ENCODE measurements at places on chromosomes 11 and 22. TPM values are rescaled to one million over a fixed set of nuclear protein-coding genes. Genes with fewer than 3 reads are reported as not detected.

- no peak for DNase-seq
These were observed 18.9 kb upstream of the DDX10 start for GRCh38 chr11:108645970-108646369.

DNA sequence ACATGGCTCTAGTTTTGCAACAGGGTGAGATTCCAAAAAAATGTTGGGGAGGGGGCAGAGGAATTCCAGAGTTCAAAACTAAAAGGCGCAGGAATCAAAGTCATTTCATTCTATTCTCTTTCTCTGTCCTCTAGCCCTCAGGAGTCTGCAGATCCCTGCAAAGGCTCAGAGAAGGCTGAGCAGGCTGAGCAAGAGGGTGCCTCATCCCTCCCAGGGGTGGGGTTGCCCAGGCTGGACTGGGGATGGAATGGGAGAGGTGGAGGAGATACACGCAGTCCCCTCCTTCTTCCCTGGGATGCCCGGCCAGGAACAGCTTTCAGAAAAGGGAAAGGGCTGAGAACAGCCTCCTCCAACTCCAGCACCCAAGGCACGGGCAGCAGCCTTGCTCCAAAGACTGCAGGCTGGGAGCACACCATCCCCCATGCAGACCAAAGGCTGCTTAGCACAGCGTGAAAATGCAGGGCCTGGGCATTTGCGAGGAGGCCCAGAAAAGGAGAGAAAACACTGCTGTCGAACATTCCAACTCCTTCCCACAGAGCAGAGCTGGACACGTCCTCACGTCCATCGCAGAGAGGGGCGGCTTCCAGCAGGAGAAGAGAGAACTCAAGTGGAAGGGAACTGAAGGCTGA is 51.8 kb downstream of the MN1 start:
- DNase-seq, result no peak

Gene NLRP14
- 0.40 TPM for total RNA-seq

Gene SCN2B
- total RNA-seq, result not detected

Gene FAM181B
- 0.04 TPM for total RNA-seq

DNA sequence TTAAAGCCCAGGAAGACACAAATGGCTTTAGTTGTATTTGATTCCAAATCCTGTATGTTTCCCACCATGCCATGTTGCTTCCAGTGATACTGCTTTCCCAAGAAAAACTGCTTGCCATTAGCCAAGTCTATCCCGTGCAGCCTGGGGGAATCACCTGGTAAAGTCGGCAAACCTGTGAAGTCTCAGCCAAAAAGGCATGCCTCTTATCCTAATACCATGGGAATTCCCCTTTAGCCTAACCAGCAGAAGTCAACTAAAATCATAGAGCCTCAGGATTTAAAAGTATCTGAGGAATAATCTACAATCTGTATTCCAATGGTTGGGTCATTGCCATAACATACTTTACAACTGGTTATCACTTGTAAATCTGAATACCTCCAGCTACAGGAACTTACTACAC is 869.4 kb downstream of the DLG2 start:
- no peak for DNase-seq

Gene SLC15A3
- 8.7 TPM for total RNA-seq

DNA sequence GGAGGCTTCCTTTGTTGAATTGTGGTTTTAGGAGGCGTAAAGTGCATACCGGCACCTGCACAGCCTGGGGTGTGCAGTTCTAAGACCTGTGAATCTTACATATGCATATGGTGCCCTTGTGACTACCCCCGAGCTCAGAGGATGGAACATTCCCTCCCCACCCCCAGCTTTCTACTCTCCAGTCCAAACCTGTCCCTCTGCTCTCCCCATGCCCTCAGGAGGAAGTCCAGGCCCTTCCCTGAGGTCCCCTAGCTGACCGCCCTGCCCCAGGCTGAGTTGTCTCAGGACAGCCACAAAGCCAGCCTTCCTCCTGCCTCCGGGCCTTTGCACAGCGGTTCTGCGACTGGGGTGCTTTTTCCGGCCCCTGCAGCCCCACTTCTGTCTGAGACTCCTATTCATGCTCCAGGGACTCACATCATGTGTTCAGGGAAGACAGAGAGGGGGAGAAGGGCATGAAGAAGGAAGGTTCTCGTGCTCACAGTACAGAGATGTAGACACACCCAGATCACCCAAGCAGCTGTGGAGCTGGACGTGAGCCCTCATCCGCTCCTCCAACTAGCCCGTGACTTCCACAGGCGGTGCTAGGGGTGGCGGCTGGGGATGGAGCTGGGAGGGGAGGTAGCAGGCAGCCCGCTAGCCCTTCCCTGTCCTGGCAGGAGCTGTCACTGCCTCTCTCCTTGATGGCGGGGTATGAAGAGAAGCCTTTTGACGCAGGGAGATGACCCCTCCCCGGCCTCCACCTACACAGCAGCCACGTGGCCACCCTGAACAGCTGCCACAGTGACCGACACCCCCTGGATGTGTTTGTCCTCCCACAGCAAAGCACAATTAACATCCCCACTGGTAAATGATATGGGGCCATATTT is 50.8 kb downstream of the FLRT1 start:
- DNase-seq, result no peak

All from pulmonary artery endothelial cell (primary cell).